ENCODE measurements at places on chromosomes 1 and 21. TPM values are rescaled to one million over a fixed set of nuclear protein-coding genes. Genes with fewer than 3 reads are reported as not detected.
A peak's percentile ranks its signal among the peaks of the same experiment; 100 is the strongest.

NES gene
- 164 TPM for total RNA-seq

GBP7 gene
- total RNA-seq, result 0.11 TPM

TNFRSF25 gene
- 12.6 TPM for total RNA-seq

SYNC gene
- 16.2 TPM for total RNA-seq

CD5L gene
- 0.52 TPM for total RNA-seq

GRCh38 chr1:12148958-12149790, 17.6 kb upstream of the TNFRSF1B start:
- H3K4me1 ChIP-seq, result peaks cover 57% of the 10 kb centered on the region
- DNase-seq, result no peak
- H3K36me3 ChIP-seq, result no peaks in the 10 kb centered on the region
- H3K27ac ChIP-seq, result peak overlapping the region; percentile 81

DNA sequence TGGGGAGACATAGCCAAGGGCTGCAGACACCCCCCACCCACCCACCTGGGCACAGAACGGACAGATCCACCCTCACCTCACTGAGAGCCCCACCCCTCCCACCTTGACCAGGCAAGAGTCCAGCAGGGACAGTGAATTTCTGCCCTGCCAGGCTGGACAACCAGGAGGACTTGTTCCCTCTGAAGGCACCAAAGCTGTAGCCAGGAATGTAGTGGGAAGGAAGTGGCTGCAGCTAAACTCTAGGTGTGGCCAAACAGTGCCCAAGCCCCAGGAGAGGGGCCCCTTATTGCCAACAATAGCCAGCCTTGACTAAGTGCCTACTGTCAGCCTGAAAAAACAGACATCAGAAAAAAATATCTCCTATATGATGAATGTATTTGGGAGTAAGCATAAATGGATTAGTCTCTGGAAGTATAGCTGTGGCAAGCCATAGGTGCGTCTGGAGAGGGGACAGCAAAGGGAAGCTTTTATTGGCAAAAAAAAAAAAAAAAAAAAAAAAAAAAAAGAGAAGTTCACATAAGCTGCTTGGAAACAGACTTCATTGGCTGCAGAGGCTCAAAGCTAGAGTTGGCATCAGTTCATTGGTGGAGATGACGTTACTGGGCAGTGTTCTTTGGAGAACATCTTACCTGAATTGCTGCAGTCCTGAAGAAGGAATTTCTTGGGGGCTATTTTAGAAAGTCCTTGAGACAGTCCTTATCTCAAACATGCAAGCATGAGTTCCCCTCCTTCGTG, 64.1 kb upstream of the TMEM51 start:
- peaks cover 5% of the 10 kb centered on the region for H3K4me1 ChIP-seq
- no peak overlapping the region for H3K27ac ChIP-seq
- no peaks in the 10 kb centered on the region for H3K36me3 ChIP-seq
- H3K4me3 ChIP-seq, result no peak overlapping the region

- H3K27me3 ChIP-seq, result no peaks in the 10 kb centered on the region
- peaks cover 16% of the 10 kb centered on the region for H3K4me1 ChIP-seq
- H3K4me3 ChIP-seq, result no peak overlapping the region
- peak overlapping the region; percentile 62 for H3K27ac ChIP-seq
- DNase-seq, result no peak
These were observed 7.1 kb downstream of the ACOT7 start for GRCh38 chr1:6386371-6386949.

- no peak for DNase-seq
- H3K27me3 ChIP-seq, result no peaks in the 10 kb centered on the region
- H3K4me3 ChIP-seq, result no peak overlapping the region
- H3K27ac ChIP-seq, result no peak overlapping the region
These were observed 37.7 kb upstream of the VN1R5 start for GRCh38 chr1:247218121-247218651.

DNA sequence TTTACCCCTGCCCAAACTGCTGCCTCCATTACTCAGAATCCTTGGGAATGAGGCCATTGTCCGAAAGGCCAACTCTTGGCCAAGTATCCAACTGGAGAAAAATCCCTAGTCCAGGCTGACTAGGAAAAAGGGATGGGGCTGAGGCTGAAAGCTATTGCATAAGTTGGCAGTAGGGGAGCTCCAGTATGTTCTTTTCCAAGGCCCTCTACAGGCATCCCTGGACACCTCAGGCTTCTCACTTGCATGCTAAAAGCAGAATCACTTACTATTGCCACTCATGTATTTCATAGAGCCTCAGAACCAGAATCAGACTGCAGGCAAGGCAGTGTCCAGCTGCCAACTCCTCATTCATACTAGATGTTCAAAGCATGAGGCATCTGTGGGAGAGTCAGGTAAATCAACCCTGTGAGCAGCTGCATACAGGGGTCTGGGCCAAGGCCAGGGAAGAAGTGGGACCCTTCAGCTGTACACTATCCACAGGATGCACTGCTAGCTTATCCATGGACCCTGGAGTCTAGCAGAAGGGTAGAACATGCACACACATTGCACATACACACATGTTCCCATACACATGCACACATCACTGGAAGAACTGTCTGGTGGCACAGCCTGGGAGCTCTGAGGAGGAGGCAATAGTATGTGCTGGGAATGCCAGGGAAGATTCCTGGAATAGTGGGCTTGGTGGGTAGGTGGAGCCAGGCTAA, 195.3 kb downstream of the C1orf94 start:
- no peak for DNase-seq
- H3K27ac ChIP-seq, result no peak overlapping the region
- no peaks in the 10 kb centered on the region for H3K4me1 ChIP-seq

DNA sequence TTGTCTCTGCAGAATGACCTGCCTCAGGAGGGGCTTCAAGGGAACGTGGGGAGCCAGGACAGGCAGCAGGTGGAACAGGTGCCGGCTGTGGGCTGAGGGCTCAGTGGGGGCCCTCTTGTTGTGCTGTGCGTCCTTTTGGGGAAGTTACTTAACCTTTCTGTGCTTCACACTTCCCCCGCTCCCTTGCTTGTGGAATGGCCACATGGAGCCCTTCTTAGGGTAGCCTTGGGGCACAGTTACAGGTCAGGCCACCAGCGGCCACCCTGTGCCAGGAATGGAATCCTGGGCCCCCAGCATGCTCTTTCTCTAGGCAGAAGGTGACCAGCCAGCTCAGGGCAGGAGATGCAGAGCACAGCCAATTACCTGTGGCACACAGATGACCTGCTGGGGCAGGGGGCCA, 2.6 kb downstream of the IKBKE start:
- peaks cover 29% of the 10 kb centered on the region for H3K4me1 ChIP-seq
- H3K36me3 ChIP-seq, result no peaks in the 10 kb centered on the region
- peaks cover 17% of the 10 kb centered on the region for H3K27me3 ChIP-seq
- no peak overlapping the region for H3K4me3 ChIP-seq
- no peak for DNase-seq
- no peak overlapping the region for H3K27ac ChIP-seq

DNA sequence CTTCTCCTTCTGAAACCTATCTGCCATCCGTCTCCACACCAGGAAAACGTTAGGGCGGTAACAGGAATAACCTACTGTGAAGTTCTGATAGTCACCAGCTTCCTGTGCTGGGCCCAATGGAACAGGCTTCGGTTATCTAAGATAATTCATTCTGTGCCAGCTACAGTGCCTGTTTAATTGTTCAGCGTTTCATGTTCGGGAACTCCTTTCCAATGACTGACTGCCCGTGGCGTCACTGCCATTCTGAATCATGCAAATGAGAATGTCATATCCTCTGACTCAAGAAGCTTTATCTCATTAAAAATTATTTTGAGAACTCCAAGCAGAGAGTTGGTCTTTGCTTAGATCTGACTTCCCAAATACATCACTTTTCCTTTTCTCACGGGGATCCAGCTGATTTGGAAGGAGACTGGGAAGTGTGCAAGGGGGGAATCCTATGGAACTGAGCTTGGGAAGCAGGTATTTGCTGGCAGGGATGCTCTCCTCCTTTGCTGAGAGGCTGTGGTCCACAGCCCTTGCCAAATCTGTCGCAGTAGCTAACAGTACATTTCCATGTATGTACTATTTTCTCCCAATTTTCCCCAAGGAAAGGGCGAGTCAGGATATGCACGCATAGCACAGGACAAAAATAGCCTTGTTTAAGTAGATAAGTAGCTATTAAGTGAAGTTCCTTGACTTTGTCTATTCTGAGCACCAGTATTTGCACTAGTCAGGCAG, 358.7 kb downstream of the LTN1 start:
- H3K4me1 ChIP-seq, result peaks cover 46% of the 10 kb centered on the region
- no peaks in the 10 kb centered on the region for H3K27me3 ChIP-seq
- peak; percentile 29 for DNase-seq
- H3K4me3 ChIP-seq, result no peak overlapping the region
- H3K27ac ChIP-seq, result peak overlapping the region; percentile 83
- H3K36me3 ChIP-seq, result no peaks in the 10 kb centered on the region

GRCh38 chr1:37718901-37719571, 26.7 kb downstream of the CDCA8 start:
- H3K4me1 ChIP-seq, result no peaks in the 10 kb centered on the region
- no peak overlapping the region for H3K4me3 ChIP-seq
- H3K27me3 ChIP-seq, result peaks cover 61% of the 10 kb centered on the region
- no peaks in the 10 kb centered on the region for H3K36me3 ChIP-seq
- H3K27ac ChIP-seq, result no peak overlapping the region

GRCh38 chr1:236039740-236040685, 24.9 kb downstream of the NID1 start:
- peaks cover 47% of the 10 kb centered on the region for H3K4me1 ChIP-seq
- peak; percentile 49 for DNase-seq
- H3K4me3 ChIP-seq, result no peak overlapping the region
- H3K27ac ChIP-seq, result peak overlapping the region; percentile 78
- peaks cover 78% of the 10 kb centered on the region for H3K36me3 ChIP-seq
- H3K27me3 ChIP-seq, result no peaks in the 10 kb centered on the region

DNA sequence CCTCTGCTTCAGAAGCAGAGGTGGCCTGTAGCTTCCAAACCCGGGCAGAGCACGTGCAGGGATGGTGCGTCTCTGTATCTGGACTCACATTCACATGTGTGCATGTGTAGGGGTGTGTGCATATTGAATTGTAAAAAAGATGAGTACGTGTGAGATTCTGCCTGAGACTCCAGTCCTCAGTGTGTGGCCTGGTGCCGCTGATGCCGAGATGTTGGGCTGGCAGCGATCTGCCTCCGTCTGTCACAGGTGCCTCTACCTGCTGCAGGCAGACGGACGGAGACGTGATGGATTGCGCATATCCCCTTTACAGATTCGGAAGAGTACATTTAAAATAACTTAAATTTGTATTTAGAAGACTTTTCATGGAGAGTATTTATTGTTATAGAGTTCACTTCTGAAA, 53.6 kb downstream of the ADARB1 start:
- H3K4me1 ChIP-seq, result peaks cover 68% of the 10 kb centered on the region
- H3K27me3 ChIP-seq, result no peaks in the 10 kb centered on the region
- no peak for DNase-seq
- no peaks in the 10 kb centered on the region for H3K36me3 ChIP-seq
- no peak overlapping the region for H3K4me3 ChIP-seq
- H3K27ac ChIP-seq, result peak overlapping the region; percentile 21

DNA sequence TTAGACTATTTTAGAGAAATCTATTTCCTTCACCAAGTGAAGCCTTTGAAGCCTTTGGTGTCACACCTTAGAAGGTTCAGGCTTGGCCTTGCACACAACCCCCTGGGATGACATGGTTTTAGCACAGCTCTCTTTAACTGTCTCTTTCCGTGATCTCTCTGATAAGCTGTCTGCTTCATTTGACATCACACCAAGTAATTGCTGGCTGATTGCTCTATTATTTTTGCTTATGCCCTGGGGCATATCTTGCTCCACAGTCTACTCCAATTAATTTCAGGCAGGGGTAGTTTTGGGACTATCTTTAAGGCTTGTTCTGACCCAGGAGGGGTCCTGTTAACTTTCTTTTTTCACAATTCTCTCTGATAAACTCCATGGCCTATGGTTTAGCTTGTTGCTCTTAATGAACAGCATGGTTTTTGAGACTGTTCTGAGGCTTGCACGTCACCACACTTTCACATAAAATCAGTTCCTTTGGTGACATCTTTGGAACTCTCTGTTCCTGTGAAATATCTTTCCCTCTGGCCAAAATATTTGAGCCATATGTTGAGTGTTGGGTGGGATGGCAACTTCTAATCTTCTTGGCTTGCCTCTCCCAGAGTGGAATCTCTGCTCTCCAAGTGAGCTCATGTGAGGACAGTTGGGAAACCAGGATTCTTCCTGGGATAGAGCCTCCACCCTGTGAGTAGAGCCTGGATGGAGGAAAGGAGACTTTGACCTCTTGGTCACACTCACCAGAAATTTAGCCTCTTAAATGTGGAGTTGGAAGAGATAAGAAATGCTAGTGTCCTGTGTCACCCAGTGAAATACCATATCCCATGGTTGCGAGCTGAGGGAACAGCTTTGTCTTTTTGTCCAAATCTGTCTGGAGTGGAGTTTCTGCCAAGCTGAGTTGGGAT, 63.6 kb downstream of the MAP3K21 start:
- no peaks in the 10 kb centered on the region for H3K36me3 ChIP-seq
- no peak overlapping the region for H3K27ac ChIP-seq
- no peak overlapping the region for H3K4me3 ChIP-seq
- peaks cover 11% of the 10 kb centered on the region for H3K4me1 ChIP-seq

- no peak overlapping the region for H3K4me3 ChIP-seq
- no peak overlapping the region for H3K27ac ChIP-seq
- peaks cover 90% of the 10 kb centered on the region for H3K27me3 ChIP-seq
- no peak for DNase-seq
- H3K36me3 ChIP-seq, result no peaks in the 10 kb centered on the region
These were observed 12.9 kb downstream of the TTC34 start for GRCh38 chr1:2788506-2789163.

DNA sequence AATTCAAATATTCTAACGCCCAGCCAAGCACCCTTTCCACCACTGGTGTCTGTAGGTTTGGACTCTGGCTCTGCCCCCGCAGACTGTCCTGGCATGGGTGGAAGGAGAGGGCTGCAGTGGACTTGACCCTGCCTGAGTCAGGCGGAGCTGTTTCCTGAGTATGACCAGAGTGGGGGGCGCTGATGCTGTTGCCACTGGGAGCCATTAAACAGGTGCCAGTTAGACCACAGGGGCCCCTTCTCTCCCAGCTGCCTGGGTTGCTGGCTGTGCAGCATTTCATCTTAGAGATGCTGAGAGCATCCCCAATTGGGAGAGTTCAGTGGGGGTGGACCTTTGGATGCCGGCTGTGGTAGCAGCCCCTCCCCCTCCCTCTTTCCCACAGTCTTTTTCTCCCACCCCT, 539.5 kb downstream of the MATN1 start:
- no peak overlapping the region for H3K4me3 ChIP-seq
- no peaks in the 10 kb centered on the region for H3K4me1 ChIP-seq
- H3K27ac ChIP-seq, result no peak overlapping the region
